GM12892 (cell line): ENCODE measurements at places on chromosomes 2 and 18.

DNA sequence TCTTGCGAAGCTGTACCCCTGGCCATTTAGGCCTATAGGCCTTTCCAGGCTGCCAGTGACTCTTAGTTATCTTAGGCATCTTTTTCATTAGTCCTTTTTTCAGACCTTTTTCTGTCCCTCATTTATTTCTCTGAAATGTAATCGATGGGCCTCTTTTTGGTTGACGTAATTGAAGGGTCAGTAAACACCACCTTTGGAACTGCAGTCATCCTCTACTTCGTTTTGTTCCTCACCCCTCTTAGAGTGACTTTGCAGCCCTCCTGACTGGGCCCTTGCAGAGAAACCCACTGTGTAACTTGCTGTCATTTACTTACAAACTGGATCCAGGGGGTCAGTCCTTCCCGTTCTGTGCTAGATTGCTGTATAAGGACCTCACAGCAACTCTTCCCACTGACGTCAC lies 23.2 kb downstream of the CENPO start:
- DNase-seq = no peak

GRCh38 chr18:67650686-67651385 lies 134.3 kb upstream of the DSEL start:
- DNase-seq = no peak

- no peak for DNase-seq
These were observed 77.8 kb upstream of the TMEM200C start for GRCh38 chr18:5973099-5973498.

DNA sequence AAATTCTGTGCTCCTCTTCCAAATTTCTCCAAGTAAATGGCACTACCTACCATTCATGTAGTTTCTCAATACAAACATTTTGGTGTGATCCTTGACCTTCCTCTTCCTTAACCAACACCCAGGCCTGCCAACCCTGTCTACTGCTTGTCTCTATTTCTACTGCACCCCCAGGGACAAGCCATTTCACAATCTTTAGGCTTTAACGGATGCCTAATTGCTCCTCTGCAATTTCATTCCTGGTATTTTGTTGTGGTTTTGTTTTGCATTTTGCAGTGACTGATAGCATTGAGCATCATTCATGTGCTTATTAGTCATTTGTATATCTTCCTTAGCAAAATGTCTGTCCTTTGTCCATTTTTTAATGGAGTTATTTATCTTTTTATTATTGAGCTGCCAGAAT lies 10.0 kb downstream of the FAP start:
- no peak for DNase-seq

DNA sequence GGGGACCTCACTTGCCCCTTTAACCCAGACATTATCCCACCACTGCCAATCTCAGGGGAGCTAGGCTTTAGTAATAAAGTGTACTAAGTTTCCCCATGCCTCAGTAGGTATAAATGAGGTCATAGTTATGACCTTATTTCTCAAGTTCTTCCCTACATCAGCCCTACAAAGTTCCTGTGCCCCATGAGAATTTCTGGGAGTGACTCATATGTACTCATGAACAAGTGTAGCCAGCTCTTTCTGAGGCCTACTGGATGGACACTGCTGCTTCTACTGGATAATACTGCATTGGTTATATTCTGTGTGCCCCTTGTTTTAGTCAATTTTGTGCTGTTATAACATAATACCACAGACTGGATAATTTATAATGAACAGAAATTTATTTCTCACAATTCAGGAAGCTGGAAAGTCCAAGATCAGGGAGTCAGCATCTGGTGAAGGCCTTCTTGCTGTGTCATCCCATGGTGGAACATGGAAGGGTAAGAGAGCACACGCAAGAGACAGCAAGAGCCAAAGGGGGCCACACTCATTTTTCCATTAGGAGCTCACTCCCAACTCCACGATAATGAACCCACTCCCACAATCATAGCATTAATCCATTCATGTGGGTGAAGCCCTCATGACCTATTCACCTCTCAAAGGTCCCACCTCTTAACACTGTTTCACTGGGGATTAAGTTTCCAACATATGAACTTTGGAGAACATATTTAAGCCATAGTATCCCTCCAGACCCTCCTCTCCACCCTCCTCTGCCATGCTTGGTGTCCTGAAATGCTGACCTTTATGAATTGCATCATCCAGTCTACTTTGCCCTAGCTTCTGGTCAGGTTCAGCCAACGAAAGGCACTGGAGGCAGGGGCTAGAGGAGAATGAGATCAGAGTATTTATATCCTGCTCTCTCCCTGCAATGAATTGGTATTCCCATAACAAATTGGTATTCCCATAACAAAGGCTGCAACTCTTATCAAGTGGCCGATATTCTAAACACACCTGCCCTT lies 25.4 kb upstream of the ST3GAL5 start:
- no peak for DNase-seq

GRCh38 chr2:101089419-101089818 lies 61.8 kb downstream of the TBC1D8 start:
- peak; percentile 30 for DNase-seq

DNA sequence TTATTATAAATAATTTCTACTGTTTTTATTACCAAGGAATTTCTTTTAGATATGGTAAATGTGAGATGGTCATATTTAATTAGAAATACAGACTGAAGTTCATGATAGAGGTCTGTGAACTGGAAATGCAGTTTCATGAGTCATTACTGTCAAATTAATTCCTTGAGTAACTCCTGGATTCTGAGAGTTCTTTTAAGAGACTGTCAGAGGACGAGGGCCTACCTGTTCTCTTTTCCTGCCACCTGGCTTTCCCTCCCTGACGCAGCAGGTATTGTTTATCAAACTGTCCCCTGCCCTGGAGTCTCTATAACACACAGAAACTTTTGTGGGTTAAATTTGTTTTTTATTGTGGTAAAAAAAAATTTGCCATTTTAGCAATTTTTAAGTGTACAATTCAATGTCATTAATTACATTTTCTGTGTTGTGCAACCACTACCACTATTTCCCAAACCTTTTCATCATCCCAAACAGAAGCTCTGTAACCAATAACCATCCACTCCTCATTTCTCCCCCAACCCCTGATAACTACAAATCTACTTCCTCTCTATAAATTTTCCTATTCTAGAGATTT lies 142.6 kb downstream of the DIS3L2 start:
- no peak for DNase-seq

DNA sequence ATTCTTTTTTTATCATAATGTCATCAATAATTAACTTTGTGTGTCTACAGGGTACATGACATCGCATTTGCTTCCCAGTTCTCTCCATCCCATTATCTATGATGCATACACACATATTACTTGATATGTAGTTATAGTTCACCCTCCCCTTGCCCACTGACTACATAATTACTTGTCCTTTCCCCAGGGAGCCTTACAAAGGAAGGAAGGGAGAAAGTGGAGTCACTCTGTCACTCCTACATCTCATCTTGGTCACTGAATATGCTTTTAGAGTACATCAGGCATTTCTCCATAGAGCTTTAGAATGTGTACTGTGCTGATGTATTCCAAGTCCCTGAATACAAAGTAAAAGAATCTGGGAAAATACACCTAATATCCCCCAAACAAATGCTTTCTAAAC lies 6.0 kb upstream of the DTNA start:
- no peak for DNase-seq

GRCh38 chr2:51448911-51449310 lies 417.0 kb upstream of the NRXN1 start:
- no peak for DNase-seq

DNA sequence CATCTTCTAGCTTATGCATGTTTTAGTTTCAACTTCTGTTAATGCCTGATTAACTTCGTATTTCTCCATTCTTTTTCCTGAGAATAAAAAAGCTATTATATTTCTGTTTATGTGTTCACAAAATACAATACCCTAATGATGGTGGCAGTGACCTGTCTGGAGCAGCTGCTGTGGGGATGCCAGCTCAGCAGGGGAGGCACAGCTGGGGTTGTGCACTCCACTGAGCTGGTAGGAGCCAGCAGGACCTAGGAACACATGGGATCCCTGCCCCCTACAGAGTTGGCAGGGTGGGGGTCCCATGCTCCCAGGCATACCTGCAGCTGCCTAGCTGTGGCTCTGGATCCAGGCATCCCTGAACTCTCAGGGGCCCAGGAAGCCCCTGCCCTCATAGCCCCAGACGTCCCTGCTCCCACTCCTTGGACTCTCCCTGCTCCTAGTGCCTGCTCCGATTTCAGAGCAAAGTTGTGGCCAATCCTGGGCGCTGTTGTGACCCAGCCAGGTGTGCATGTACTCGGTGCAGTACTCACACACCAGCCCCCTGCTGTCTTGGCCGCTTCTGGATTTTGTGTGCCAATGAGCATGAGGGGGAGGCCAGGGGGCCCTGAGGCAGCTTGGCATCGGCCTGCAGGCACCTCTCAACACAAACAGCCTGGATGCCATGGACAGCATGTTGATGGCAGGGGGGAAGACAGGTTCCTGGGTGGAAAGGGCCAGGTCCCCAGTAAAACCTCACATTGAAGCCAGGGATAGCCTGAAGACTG lies 546.0 kb downstream of the ZNF804A start:
- no peak for DNase-seq

GRCh38 chr2:128774320-128775216 lies 455.9 kb upstream of the HS6ST1 start:
- no peak for DNase-seq

GRCh38 chr2:231068525-231069222 lies 12.0 kb downstream of the PSMD1 start:
- no peak for DNase-seq
